ENCODE measurements at places on chromosomes 7 and 10.

GRCh38 chr7:77309714-77310220, 106.4 kb downstream of the GSAP start:
- no peak for DNase-seq

- peak; percentile 78 for DNase-seq
Measured at GRCh38 chr7:46015107-46015868, 94.2 kb upstream of the IGFBP3 start.

GRCh38 chr10:79136236-79137005, 67.7 kb downstream of the ZMIZ1 start:
- no peak for DNase-seq

DNA sequence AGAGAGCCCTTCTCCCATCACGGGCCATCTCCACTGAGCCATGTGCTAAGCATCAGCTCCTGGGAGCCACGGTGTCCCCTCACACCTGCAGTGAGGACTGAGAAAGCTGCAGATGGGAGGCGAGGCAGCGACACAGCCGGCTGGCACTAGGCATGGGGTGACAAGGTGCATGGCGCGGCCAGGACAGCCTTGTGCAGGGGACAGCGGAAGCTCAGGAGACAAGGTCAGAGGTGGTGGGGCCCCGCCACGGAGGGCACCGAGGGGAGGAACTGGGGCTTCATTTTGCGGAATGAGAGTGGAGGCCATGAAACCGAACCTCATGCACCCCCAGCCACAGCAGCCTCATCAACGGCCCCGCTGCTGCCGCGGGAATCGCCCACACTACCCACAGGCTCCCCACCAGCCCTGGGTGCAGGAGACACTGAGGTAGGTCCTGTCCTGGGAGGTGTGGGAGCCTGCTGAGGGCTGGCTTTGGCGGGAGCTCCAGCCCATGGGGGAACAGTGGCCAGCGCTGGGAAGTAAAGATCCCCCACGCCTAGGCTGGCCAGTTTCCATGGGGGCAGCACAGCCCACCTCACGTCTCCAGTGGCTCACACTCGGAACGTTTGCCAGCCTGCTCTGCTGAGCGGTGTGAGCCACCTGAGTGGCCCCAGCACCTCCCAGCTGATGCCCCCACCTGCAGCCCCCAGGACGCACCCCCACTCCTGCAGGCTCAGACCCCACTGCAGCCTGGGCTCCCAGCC, 71.2 kb upstream of the INSIG1 start:
- no peak for DNase-seq

- DNase-seq: no peak
Measured at GRCh38 chr10:1685699-1686490, 51.4 kb downstream of the ADARB2 start.

- no peak for DNase-seq
Measured at GRCh38 chr7:6032641-6033040, 1.5 kb downstream of the ANKRD61 start.

Measured in skeletal muscle cell (primary cell).